ENCODE measurements at places on chromosomes 6 and 20.

DNA sequence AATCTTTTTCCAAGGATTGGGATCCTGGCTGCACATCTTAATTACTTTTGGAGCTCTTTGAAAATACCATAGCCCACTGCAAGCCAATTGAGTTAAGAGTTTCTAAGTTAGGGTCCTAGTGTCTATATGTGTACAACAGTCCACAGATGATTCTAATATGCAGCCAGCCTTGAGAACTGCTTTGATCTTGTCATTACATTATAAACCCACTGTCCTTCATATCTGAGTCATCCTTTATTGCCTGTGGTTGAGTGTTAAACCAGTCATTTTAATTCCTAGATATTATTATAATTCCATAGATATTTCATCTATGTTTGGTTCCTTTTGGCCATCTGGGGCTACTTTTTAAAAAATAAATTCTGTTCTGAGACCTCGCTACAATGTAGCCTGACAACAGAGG lies 24.1 kb downstream of the MCM8 start:
- no peak for DNase-seq

GRCh38 chr20:51960047-51960675 lies 157.8 kb upstream of the SALL4 start:
- no peak for DNase-seq

DNA sequence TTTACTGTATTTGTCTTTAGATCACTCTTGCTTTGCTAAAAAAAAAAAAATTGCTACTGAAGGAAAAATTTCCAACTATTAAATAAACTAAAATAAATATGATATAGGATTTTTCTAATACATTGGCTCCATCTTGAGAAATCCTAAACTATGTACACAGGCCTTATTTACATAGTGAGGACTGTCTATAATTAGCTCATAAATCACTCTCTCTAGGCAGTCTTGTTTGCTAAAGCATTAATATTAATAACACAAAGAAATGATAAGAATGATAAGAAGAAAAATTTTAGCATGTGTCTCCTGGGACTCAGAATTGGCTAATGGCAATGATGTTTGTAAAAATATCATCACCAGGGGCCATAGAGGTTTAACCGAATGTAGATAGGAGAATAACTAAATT lies 13.3 kb upstream of the CRYBG1 start:
- DNase-seq: no peak

DNA sequence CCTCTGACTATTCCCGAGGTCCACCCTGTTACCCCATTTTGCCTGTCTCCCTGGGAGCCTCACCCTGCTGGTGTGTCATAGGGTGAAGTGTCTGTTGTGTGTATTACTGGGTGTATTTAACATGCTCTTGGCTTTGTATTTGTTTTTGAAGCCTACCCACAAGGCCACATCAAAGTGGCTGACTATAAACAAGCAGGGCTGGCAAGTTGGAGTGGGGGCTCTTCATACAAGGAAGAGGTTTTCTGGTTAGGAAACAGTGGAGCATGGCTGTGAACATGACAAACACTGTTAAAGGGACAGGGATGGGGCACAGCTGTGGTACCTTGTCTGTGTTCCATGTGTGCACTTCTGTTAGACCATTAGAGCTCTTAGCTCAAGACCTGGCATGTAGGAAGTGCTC lies 26.3 kb downstream of the HECA start:
- no peak for DNase-seq

DNA sequence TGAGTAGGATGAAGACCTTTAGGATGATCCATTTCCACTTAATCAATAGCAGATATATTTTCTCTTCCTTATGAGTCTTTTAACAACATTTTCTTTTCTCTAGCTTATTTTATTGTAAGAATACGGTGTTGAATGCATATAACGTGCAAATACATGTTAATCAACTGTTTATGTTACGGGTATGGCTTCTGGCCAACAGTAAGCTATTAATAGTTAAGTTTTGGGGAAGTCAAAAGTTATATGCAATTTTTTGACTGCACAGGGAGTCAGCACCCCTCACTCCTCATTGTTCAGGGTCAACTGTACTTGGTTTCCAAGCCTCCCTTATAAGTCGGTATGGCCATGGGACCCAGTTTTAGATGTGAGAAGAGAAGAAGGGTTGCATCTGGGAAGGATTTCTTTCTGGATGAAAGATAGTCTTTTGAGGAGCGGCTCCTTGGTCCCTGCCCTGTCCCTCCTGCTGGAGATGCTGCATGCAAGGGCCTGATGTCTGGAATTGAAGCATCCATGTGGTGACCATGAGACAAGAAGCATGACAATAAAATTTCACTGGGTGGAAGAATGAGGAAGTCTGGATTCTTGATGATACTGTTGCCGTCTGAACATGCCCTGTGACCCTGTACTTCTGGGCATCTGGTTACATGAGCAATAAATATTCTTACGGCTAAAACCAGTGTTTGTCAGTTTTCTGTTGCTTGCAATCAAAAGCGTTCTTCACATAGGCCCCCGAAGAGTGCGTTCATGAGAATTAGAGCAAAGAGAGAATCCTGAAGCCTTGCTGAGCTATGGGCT lies 194.7 kb upstream of the PMEPA1 start:
- DNase-seq: no peak

DNA sequence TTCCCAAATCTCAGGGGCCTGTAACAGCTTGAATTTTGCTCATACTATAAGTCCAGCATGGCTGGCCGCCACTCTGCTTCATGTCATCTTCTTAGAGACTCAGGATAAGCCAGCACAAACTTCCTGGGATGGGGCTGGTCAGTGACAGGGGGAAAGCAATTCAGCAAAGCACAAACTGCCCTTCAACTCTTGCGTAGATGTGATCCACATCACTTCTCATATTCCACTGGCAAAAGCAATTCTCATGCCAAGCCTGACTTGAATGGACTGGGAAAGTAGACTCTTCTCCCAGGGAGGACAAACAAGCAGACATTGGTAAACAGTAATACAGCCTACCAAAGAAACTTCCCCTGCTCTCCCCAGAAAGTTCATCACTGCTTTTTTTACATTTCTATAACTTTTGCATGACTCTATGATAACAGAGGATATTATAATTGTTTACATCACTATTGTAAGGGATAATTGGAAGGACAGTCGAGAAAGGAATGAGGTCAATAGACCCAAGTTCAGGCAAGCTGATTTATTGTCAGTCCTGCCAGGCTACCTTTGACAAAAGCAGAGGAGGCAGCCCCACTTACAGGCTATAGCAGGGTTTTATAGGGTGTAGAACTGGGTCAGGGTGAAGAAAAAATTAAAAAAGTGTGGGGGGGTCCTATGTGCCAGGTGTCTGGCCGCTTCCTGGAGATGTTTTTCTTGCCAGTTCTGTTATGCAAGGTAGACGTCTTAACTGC lies 37.4 kb downstream of the RBM24 start:
- no peak for DNase-seq
